ENCODE measurements at places on chromosomes 16 and 17.
A peak's percentile ranks its signal among the peaks of the same experiment; 100 is the strongest.

DNA sequence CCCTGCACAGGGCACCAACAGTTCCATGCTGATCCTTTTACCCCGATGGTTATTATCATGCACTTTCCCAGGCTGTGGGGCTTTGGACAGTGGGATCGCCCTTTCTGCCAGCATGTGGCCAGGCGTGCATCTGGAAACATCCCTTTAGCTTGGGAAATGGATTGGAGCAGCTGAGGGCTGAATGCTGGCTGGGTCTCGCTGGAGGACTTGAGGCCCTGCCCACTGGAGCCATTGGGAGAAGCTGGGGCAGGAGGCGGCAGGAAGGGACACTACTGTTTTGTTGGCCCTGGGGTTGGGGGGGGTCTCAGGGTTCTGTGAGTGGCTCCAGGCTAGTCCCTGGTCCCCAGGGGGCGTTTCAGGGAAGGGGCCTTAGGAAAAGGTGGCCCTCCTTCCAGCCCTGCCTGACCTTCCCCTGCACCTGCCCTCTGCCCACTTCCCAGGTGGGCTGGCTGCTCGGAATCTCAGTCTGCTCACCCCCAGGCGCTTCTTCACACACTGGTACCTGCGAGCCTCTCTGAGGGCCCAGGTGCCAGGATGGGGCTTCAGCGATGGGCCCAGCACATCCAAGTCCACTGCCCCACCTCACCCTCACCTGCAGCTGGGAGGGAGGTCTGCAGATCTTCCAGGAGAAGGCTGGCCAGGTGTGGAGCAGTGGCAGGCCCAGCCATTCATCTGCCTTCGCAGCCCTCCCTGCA, 1.6 kb upstream of the ADGRG3 start:
- no peak for DNase-seq

DNA sequence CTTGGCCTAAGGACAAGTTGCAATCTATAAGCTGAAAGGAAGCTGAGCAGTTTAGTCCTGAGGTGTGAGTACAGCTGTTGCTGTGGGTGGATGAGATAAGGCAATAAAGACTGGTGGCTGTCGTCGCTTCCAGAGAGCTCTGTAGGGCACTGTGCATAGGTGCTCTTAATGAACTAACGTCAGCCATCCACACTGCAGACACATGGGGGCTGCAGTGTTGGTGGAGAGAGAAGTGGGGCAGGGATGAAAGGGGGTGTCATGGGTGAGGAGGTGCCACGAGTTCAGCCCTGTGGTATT, 139.9 kb upstream of the IRX3 start:
- DNase-seq: no peak

GRCh38 chr16:2040787-2041522, 6.7 kb downstream of the NTHL1 start:
- DNase-seq: no peak

DNA sequence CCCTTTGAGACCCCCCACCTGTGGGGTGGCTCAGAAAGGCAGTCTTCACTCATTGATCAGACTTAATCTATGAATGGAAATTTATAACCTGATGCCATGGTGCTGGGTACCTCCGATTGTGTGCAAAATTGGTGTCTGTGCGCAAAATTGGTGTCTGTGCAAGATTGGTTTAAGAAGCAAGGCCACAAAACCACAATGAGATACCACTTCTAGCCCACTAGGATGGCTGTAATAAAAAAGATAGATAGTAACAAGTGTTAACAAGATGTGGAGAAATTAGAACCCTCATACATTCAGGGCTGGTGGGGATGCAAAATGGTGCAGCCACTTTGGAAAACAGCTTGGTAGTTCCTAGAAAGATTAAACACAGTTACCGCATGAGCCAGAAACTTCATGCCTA, 13.9 kb upstream of the CSNK2A2 start:
- no peak for DNase-seq

DNA sequence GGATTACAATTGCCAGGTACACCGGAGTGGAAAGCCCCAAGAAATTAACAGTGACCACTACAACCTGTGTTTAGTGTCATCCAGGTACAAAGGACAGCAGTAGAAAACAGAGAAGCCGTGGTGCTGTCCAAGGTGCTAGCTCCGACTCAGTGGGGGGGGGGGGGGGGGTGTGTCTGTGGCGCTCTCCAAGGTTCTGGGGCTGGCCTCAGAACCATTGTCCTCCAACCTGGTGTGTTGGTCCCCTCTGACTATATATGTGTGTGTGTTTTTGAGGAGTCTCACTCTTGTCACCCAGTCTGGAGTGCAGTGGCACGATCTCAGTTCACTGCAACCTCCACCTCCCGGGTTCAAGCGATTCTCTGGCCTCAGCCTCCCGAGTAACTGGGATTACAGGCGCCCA, 5.8 kb upstream of the ZNF23 start:
- DNase-seq: peak; percentile 38

GRCh38 chr17:82810644-82811430, 29.0 kb downstream of the ZNF750 start:
- no peak for DNase-seq
